ENCODE measurements at places on chromosomes 6 and 20.
A peak's percentile ranks its signal among the peaks of the same experiment; 100 is the strongest.

DNA sequence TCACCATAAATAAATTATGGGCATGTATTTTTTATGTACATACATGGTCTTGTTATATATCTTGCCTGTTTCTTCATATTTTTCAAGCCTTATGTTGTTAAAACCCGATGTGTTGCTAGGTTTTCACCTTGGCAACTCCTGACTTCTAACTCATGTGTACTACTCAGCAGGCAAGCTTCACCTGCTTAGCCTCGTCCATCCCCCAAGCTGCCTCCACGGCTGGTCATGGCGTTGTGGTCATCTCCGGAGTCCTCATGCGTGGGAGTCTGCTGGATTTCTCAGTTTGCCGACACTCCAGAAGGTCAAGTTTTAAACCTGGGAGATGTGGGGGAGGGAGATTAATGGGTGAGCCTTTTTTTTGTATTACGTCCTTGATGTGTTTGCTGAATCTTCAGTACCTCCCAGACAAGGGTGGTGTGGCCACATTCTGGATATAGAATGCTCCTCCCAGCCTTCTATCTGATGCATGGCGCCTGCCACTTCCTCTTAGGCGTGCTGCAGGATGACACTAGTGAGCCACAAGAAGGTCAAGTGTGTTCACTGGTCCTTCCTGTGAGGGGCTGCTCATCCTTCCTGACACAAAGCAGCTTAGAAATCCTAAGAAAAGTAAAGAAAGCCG, 26.6 kb upstream of the EDN3 start:
- peak; percentile 27 for DNase-seq

DNA sequence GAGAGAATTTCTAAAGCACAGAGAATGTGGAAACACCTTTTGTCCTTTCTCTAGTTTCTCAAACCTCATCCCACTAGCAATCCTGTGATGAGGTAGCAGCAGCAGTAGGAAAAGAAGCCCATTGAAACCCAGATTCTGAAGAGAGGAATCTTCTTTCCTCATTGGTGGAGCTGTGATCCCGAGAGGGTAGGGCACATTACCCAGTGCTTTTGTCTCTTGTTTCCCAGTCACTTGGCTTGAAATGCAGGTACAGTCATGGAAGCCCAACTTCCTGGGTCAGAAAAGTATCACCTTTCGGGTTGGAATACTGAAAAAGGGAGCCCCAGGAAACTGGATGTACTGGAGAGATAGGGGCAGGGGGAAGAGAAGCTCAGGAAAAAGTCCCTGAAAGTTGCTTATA, 417.4 kb downstream of the TBC1D32 start:
- no peak for DNase-seq

DNA sequence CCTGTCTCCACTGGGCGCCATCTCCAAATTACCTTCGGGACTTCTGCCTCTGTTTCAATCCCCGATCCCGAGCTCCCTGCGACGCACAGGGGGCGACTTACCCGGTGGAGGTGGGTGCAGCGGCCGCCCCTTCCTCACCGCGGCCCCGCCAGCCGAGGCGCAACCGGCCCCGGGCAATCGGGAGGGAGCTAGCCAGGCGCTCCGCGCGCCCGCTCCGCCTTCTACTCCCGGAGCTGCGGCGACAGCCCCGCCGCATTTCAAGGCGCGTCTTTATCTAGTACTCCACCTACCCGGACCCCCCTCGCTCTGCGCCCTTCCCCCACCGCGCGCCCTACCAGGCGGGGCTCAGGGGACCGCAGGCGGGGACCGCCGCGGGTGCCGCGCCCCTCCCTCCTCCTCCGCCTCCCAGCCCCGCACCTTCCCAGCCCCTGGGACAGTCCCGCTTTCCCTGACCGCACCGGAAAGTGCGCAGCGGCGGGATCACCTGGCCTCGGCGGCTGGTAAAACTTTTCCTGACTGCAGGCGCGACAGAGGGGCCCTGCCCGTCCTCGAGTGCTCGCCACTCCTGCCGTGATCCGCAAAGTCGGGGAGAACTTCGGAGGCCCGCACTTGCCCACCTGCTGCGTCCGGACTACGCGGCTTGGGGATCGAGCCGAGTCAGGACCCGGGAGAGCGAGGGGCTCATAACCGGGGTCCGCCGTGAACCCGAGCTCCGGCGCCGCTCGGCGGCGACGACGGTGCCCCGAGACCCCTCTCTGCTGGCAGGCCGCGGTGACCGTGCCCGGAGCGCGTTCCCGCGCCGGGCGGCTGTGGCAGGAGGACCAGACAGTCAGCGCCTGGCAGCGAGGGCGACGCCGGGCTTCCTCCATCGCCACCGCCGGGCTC, 8.0 kb upstream of the NKX2-2 start:
- DNase-seq = no peak

DNA sequence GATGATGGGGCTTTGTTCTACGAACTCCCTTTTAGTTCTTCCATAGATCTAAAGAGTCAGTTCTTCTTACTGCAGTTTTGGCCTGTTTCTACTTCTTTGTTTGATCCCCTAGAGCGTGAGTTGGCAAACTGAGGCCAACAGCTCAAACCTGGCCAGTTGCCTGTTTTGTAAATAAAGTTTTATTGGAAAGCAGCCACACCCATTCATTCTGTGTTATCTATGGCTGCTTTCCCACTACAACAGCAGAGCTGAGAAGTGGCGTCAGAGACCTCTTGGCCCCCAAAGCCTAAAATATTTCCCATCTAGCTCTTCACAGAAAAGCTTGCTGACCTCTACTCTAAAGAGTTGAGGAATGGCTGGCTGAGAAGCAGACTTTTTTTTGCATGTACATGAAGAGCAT, 52.2 kb downstream of the EYA2 start:
- no peak for DNase-seq

GRCh38 chr6:151414641-151415260, 23.4 kb upstream of the ZBTB2 start:
- DNase-seq = no peak

DNA sequence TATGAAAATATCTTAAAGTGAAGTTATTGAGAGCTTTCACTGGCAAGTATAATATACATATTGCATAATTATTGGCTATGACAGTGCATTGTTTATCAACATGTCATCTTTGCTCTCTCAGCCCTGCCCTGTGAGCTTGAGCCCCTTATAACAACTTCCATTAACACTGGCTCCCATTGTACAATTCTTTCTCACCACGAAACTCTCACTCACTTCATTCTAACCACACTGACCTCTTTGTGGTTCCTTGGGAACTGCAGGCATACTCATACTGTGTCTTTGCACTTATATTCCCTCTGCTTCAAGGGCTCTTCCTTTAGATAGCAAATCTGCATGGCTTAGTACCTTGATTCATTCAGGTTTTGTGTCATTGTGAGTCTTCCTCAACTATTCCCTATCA, 411.8 kb downstream of the CDKAL1 start:
- no peak for DNase-seq

DNA sequence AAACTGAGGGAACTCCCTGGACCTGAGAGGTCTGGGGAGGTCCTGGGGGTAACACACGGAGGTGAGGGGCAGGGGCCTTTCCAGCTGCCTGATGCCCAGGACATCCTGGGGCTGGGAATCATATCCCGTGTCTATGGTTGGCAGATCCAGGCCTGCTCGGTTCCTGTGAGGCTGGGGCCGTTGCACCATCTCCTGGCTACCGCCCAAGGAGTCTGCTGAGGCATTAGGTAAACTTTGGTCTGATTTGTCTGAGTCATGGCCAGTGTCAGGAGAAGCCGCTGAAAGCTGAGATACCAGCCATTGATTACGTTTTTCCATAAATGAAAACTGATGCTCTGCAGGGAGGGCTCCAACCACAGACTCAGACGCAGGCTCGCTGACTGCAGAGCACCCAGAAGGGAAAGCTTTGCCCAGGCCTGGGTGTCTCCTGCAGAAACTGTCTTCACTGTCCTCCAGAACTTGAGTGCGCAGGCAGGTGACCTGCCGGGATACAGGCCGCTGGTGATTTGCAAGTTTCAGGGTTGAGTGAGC, 14.2 kb downstream of the TRAF3IP2 start:
- no peak for DNase-seq

GRCh38 chr6:24431045-24431451, 28.3 kb downstream of the MRS2 start:
- no peak for DNase-seq

GRCh38 chr6:4908062-4908461, 95.8 kb downstream of the RPP40 start:
- no peak for DNase-seq

- no peak for DNase-seq
Observed at GRCh38 chr20:44083220-44083933, 103.6 kb downstream of the JPH2 start.

GRCh38 chr6:7439228-7439627, 49.6 kb downstream of the RIOK1 start:
- DNase-seq = no peak

- no peak for DNase-seq
Observed at GRCh38 chr6:87504441-87504840, 31.7 kb downstream of the SLC35A1 start.

DNA sequence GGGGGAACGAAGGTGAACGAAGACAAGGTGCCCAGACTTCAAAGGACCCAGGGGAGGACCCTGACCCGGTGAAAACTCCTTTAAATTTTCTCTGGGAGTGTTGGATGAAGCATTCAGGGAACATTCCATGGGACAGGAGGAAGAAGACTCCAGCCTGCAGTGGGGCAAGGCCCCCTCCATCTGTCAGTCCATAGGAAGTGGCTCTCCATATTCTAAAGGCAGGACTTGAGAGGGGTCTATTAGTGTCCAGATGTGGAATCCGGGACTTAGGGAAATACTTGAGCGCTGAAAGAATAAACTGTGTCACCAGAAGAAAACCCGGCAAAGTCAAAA, 3.2 kb upstream of the BPIFA2 start:
- DNase-seq = no peak

DNA sequence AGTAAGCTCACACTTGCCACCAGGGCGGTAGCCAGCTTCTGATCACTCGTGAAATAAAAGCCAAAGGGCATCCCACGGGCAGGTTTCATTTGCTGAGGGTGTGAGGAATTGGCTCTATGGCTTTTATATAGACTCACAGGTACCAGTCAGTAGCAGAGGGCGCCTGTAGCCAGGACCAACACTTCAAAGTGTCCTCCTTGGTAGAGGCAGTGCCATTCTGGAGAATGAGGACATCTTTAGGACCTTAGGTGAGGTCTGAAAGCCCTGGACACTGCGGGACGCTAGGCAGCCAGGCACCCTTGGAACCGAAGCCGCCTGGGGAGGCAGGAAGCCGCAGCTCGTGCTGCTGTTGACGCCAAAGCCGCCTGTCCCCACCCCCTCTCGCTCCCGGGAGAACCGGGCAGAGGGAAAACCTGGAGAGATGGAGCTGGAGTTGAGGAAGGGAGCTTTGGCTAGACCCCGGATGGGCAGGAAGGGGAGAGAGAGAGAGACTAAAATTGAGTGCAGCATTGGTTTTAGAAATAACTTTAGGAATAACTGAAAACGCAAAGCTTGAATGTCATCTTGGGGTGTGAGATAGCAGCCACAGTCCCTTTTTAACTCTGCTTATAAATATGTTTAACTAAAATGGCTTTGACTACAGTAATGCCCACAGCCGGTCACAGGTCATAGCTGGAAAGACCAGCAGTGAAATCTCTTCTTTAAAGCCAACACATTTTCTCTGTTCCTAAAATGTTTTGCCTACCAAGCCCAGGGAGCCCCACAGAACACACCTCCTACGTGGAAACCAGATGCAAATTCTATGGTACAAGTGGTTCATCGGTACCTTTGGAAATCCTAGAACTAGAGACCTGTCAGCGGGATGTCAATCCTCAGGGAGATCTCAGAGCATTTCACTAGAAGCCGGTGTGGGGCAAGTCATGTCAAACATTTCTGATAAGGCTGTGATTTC, 128.5 kb upstream of the CDYL start:
- no peak for DNase-seq

- DNase-seq = no peak
Observed at GRCh38 chr6:35203680-35204079, 10.1 kb upstream of the SCUBE3 start.

GRCh38 chr6:120083186-120083585, 733.6 kb upstream of the MAN1A1 start:
- no peak for DNase-seq

- DNase-seq = no peak
Observed at GRCh38 chr6:13702809-13703302, 8.8 kb downstream of the RANBP9 start.

DNA sequence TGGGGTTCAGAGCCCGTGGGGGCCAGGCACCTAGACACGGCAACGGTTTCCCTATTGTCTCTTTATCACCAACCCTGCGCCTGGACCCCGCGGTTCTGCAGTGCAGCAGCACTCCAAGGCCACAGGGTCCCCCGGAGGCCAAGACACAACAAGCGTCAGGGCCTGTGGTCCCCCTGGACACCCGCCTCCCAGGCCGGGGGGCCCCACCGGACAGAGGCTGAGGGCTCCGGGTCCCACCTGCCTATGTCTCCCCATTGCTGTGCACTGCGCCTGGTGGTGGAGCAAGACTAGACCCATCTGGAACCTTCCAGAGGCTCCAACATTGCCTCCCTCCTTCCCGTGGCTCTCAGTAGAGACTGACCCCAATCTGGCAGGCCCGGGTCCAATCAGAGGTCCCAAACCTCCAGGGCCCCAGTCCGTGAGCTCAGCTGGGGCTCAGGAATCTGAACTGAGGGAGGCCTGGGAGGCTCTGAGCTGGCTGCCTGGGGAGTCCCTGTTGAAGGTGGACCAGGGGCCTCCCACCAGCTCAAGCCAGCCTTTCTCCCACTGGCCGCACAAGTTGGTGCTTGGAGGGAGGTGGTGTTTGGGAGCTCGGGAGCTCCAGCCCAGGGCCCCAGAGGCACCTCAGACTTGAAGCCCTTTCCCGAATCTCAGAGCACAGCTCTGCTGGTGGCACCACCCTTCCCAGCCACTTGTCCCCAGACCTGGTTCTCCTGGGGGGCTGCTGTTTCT, 8.8 kb downstream of the GATA5 start:
- DNase-seq = no peak

DNA sequence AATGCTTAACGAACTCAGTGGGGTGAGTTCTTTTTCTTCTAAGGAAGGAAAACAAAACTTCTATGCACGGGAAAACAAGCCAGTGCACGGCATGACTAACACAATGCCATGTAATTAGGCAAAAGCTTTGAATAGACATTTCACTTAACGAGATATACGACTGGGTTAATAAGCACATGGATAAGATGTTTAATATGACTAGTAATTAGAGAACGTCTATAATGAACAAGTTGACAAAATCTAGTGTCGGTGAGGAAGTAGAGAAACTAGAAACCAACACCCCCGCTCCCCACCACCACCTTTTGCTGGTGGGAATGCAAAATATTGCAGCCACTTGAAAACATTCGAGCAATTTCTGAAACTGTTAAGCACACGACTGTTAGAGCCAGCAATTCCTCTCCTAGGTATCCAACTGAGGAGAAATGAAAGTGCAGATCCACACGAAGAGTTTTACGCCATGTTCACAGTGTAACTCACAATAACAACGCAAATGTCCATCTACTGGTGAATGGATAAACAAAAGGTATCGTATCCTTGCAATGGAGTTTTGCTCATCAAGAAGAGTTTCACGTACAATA, 644.9 kb upstream of the AGPAT4 start:
- no peak for DNase-seq

- DNase-seq = no peak
Observed at GRCh38 chr20:30811885-30812671, 445.4 kb upstream of the DEFB115 start.

GRCh38 chr6:42702200-42702599, 20.2 kb downstream of the PRPH2 start:
- no peak for DNase-seq

GRCh38 chr20:34004227-34004626, 10.5 kb downstream of the RALY start:
- DNase-seq = no peak

- DNase-seq = no peak
Observed at GRCh38 chr20:31945785-31946184, 6.1 kb downstream of the PDRG1 start.
